ENCODE measurements at places on chromosomes 3 and 15.

- DNase-seq = no peak
Measured at GRCh38 chr15:44918136-44918535, 38.4 kb upstream of the TERB2 start.

GRCh38 chr15:31223478-31224350, 102.9 kb upstream of the KLF13 start:
- no peak for DNase-seq

GRCh38 chr3:55534876-55535275, 47.8 kb upstream of the WNT5A start:
- no peak for DNase-seq

DNA sequence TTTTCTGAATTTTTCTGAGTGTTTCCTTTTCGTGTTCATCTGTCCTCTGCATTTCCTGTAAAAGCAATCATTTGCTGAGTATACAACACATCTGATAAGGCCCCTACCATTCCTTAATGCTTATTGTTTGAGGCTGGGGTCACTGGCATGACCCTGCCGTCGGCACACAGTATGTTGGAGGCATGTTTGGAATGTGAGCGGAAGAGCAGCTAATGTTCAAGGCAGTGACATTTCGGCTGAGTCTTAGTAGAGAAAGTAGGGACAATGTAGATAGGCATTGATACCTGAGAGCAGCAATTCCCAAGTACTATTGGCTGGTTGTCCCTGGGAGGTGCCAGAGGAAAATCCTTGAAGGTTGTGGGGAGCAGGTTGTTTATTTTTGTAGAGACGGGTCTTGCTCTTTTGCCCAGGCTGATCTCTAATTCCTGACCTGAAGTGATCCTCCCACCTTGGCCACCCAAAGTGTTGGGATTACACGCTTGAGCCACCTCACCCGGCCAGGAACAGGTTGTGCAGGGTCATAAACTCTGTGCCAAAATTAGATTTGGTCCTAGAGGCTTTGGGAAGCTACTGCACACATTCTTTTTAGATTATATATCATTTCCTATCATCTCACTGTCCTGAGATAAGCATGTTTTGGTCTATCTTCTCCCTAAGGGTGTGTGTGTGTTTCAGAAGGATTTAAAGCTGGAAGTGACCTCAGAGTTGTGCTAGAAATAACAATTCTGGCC, 13.5 kb downstream of the PTPN23 start:
- DNase-seq = no peak

DNA sequence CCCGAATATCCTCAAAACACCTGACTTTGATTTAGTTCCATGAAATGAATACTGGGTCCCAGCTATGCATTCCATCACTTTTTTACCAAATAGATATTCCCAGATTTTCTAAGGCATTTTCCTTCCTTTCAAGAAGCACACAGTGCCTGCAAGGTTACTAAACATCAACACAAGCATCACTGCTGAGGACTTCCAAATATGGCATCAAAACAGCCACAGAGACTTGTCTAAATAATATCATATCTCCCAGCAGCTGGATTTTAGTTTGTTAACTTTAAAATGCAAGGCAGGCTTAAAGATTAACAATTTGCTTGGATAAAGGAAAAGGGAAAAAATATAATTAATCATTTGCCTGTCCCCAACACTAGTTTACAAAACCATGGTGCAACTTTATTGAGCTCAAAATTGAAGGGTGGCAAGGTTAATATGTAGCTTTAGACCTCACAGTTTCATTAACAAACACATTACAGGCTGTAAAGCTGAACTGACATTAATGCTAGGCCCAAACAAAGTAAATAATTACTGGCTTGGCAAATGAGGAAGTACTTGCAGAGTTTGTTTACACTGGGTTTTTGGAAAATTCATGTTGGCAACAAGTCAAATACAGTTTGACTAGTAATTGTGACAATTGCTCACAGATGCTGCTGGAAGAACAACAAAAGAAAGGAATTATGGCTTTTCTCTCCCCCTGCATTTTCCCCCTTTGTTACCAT, 401.7 kb upstream of the CDIN1 start:
- DNase-seq = peak; percentile 93

- DNase-seq = no peak
Measured at GRCh38 chr3:49998326-49998725, 58.4 kb downstream of the RBM6 start.

DNA sequence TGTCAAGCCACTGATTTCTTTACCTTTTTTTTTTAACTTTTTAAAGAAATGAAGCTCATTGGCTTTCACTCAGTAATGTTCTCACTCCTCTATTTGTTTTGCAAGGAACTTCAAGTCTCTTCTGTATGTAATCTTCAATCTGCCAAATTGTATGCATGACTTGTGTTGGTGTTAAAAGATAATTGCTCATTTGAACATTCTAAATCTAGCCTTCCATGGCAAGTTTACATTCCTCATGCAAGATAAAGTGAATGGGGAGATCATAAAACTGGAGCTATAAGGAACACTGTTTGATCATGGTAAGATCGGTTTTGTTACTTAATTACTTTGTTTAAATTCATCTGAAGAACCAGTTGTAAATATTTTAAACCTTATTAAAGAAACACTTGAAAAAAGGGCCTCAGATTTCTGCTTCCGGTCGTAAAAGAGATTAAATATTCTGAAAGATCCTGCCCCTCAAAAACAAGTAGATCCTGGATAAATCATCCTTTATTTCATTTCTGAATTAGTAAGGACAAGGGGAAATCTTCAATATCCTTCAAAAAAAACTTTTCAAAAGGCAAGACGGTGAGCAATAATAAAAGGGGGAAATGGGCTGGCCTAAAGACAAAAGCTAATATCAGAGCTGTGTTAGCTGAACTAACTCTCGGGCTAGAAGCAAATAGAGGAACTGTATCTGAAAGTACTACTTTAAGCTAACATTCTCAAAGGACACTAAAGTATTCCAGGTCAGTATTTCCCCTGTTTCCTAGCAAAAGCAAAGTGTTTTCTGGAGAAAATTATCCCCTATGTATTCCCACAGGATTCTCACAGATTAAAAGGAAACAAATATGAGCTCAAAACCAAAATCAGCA, 107.0 kb upstream of the ATP11B start:
- no peak for DNase-seq

GRCh38 chr15:93080451-93080850, 8.6 kb downstream of the RGMA start:
- DNase-seq = no peak

DNA sequence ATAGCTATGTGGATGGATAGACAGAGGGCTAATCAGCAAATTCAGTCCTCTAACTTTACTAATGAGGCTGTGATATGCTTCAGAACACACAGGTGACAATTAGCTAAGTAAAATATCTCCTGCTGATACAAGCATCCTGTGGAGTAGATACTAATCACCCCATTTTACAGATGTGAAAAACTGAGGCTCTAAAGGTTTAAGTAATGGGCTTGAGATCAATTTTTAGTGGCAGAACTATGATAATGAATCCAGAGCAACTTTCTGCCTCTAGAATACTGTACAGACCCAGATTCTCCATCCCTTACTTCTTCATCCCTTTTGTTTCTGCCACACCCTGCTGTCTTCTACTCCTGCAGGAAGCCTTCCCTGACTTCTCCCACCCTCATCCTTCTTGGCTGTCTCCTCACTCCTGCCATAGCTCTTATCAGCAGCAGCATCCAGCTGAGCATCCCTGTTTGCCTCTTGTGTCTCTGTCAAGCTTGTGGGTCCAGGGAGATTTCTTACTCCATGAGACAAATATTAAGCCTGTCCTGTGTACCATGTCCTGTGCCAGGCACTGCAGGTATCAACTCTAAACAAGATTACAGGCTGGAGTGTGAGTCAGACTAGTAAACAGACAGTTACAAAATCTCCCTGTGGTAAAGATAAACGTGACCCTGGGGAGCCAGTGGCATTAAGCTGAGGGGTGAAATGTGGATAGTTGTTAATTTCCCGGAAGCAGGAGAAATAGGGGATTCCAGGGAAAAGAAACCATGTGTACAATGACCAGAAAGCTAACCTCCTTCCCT, 39.2 kb downstream of the SLC6A11 start:
- DNase-seq = no peak

GRCh38 chr3:175612487-175613196, 753.5 kb downstream of the NAALADL2 start:
- DNase-seq = no peak

DNA sequence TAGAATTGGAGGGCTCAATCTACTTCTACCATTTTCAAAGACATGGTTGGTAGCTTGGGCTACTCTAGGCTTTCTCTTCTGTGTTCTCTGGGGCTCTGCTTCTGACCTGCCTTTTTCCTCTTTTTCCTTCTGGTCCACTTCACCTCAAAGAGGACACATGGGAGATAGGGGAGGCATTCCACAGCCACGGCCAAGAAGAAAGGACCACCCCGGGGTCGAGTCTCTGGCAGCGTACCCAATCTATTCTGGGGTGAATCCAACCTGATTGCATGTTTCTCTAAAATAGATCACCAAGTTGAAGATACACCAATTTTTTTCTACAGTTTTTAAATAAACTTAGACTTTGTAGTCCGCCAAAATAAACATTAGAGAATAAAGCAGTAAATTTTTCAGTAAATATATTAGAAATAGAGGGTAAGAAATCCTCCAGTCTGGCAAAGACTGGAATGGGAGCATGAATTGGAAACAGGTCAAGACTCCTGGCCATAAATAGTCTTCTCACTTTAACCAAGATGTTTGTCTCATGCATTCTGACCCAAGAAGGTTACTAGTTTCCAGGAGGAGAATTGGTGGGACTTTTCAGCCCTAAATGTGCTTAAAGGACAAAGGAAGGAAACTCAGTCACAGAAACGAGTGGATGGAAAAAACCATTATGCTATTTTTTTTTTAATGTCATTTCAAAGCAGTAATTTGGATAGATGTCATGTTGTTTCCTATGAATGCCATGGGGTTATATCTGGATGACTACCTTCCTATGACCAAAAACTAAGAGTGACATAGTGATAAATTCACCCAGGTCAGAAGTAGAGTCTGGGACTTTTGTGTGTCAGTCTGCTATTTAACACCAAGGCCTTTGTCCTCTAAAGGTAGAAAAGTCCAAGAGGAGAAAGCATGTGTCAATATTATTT, 71.3 kb upstream of the PHLDB2 start:
- no peak for DNase-seq

DNA sequence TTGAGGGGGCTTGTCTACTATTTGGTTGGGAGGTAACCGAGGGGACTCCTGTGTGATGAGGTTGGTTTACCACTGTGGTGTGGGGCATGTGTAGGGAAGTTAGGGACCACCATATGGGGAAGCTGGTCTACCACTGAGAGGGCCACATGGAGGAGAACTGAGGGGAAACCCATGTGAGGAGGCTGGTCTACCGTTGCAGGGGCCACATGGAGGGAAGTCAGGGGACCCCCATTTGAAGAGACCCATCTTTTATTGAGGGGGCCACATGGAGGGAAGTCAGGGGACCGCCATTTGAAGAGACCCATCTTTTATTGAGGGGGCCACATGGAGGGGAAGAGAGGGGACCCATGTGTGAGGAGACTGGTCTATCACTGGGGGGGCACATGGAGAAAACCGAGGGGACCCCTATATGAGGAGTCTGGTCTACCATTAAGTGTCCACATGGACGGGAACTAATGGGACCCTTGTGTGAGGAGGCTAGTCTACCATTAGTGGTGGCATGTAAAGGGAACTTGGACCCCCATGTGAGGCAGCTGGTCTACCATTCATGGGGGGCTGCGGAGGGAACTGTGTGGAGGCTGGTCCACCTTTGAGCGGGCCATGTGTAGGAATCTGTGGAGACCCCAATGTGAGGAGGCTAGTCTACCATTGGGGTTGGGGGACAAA, 165.5 kb downstream of the FBLN2 start:
- no peak for DNase-seq

DNA sequence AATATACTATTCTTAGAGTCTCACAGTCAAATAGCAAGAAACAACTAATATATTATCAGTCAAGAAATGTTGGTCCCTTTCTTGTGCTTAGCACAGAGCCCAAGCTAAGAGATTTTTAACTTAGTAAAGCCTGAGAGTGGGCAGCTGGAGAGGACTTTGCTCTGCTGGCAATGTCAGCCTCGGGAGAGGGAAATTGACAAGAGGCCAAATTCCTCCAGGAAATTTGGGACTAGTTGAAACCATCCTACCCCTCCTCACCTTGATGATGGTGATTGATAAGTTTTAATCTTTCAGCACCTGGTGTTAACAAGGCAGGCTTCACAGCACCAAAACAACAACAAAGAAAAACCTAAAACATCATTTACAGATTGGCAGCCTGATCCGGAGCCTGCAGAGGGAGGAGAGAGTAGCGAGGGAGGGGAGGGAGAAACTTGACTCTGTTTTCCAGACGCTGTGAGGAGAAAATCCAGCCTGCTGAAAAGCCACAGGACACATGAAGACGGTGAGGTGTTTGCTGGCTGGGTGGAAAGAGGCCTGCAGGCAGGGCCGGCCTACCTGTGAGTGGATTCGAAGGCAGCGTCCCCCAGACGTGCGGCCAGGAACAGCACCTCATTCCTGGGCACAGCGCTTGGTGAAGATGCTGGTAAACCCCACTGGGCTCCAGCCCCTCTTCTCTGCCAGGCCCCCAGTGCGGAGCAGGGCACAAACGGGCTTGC, 150.9 kb downstream of the LRRC28 start:
- no peak for DNase-seq

- no peak for DNase-seq
Measured at GRCh38 chr3:155317211-155317610, 23.7 kb upstream of the STRIT1 start.

DNA sequence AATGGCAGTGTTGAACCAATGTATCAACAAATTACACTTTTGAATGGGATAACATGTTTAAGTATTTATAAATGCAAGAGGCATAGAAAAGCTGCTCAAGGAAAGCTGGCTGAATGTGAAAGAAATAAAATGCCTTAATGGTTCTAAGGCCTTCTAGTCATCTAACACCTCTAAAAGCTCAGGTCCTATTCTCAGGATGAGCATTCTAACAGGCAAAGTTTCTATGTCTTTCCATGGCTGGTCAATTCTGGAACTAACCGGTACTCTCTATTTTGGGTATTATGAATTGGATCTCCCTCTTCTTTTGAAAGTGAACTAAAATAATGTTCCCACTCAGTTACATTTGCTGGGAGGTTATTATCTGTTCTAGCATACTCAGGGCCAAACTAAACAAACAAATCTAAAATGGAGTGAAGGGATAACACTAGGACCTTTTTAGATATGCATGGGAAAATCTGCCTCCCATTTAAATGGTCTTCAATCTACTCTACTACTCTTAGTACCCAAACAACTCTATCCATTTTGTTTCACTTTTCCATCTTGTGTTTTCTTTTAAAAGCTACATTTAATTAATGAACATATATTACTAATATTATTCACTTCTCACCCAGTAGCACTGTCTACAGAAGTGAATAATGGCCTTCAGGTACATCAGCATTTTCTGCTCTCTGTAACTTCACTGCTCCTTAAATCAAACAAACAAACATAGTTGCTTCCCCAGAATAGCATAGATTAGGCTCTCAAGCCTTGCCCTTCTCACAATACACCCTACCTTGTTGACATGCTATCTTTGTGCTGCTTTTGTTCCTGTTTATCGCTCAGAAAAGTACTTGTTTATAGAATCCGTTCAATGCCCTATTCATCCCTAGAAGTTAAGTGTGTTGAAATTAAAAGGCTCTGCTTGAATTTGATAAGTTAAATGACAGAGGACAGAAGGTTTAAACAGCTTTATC, 46.4 kb downstream of the CBLB start:
- DNase-seq = peak; percentile 16
